HL-60 (cell line): ENCODE measurements at places on chromosomes 1 and 21.
A peak's percentile ranks its signal among the peaks of the same experiment; 100 is the strongest.

GRCh38 chr1:160285506-160285905 is 573 bp upstream of the PEX19 start:
- DNase-seq = no peak

DNA sequence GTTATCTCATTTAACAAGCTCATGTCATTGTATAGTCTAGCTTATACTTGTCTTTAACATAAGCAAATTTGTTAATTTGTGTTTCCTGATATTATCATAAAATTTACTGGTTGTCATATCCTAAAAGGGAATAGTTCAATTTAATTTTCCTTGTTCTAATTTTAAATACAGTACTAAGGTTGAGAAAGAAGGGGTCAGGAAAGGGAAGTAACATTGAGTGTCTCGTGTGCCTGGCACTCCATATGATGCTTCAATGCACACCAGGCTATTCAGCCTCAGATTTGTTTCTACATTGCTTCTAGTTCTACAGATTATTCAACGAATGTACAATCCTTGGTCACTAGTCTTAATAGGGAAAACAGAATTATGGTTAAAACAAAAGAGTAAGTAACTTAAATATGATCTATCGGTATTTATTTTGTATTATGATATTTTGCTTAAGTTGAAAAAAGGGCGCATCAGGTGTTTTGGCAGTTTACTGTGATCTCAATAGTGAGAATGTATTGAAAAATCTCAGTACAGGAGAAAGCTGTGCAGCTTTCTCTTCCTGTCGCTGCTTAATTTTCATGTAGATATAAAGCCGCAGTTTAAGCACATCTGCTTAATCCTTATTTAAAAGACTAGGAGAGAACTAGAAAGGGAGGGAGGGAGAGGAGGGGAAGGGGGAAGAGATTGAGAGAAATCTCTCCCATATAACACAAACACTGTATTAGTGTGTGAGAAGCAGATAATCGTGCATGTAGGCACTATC is 13.0 kb downstream of the PTPRC start:
- DNase-seq = peak; percentile 32

DNA sequence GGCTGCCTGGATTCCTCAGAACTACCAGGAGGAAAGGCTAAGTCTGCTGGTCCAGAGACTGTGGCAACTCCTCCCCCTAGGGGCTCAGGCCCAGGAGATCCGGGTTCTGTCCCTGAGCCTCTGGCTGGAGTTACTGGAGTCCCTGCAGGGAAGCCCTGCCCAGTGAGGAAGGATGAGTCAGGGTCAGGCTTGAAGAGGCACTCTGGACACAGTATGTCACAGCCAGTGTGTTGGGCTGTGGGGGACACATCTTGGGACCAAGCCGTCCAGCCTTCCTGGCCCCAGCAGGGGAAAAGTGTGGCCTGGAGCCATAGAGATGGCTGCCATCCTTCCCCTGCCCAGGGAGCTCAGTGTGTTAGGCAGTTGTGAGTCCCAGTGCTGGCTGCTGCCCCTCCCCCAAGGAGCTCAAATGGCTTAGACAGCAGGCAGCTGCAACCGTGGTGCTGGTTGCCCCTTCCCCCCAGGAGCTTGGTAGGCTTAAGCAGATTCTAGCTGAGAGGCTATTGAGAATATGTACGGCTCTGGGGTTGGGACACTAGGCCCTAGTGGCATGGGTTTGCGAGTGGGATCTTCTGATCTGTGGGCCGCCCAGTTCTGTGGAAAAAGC is 28.2 kb upstream of the RABGAP1L start:
- DNase-seq = no peak

GRCh38 chr1:37513795-37514349 is 694 bp downstream of the MEAF6 start:
- DNase-seq = no peak

DNA sequence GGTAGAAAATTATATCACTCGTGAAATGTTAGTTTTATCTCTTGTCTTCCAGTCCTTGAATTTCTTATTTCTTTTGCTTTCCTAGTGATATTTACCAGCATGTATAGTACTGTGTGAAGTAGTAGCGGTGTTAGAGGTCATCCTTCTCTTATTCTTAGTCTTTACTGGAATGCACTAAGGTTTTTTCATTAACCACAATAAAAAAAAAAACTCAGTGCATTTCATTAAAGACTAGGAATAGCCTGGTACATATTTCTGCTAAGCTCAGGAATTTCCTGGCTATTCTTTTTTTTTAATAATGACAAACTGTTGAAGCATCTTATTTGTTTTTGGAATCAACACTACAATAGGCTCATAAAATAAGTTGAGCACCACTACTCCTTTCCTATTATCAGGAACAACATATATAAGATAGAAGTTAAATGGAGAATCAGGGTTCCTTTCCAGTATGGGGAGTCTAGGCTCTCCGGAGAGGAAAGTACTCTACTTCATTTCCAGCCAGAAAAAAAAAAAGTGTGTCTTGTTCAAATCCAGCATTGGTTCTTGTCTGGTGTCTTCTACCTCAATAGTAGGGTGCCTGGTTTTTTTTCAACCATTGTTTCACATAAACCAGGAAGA is 60.0 kb downstream of the TNFSF18 start:
- DNase-seq = no peak

DNA sequence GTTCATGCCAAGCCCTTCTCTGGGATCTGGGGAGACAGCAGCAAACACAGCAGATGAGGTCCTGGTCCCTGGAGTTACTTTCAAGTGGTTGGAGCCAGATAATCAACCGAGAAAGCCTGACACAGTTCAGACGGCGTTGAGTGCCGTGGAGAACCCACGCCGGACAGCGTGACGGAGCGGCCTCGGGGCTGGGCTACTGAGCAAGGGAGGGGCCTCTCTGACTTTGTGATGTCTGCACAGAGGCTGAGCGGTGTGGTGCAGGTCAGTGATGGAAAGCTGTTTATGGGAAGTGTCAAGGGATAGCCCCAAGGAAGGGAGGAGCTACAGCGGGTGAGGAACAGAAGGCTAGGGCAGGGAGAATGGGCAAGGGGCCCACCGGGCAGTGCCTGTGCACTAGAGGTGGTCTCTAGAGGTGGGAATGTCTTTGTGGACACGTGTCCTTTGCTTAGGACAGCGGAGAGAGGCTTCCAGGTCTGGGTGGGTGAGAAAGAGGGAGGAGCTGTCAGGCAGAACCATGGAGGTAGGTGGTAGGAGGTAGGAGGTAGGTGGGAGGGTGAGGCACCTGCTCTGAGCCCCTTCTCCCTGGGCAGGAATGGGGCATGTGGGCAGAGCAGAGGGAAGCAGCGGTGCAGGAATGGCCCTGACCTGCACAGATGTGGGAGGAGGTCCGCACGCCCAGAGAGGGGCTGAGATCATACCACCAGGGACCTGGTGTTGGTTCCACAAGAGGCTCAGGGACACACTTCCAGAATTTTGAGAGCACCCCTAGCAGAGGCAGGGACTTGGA is 62.8 kb downstream of the RUNX3 start:
- DNase-seq = no peak

DNA sequence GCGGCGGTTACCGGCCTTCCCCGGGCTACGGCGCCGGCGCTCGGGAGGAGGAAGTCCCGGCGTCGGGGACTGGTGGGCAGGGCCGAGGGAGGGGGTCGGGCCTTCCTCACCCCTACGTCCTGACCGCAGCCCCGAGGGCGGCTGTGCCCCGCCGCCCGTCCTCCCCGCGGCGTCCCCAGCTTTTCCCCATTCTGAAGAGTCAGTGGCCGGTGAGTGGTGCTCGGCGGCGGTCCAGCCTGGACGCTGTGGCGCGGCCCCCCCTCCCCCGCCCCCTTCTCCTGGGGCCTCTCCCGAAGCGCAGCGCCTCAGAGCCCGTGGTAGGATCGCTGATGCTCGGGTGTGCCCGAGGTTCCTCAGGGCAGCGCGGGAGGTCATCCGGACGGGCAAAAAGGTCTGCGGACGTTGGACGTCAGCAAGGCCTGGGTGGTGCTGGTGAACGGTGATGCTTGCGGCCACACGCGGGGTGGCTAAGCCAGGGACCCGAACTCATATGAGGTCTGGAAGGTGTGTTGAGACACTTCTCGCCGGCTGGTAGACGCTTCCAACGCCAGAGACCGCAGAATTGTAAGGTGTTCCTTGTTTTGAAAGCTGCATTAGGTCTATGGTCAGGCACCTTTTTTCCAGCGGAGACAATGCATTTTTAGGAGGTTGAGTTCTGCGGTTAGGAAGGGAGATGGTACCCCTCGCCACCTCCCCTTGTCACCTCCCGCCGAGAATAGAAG is 725 bp downstream of the SLC25A33 start:
- DNase-seq = peak; percentile 50

GRCh38 chr1:40389322-40389803 is 15.8 kb downstream of the SMAP2 start:
- DNase-seq = no peak

- no peak for DNase-seq
These were observed 78.5 kb upstream of the KAZN start for GRCh38 chr1:14519976-14520375.

DNA sequence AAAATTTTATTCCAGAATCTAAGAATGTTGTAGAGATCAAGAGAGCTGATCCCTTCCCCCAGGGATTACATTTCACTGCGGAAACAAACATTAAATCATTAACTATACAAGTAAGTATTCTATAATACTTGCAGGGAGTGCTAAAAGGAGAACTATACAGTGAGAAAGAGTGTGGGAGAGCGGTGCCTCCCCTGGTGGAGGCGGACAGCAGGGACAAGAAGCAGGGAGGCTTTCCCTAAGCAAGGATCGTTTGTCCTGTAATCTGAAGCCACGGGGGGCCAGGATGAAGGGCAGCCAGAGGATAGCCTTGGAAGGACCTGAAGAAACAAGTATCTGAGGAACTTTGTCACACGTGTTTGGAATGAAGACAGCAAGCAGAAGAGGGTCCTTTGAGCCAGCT is 40.1 kb downstream of the SLC9C2 start:
- no peak for DNase-seq

GRCh38 chr1:56547977-56548376 is 31.4 kb downstream of the PLPP3 start:
- DNase-seq = no peak

DNA sequence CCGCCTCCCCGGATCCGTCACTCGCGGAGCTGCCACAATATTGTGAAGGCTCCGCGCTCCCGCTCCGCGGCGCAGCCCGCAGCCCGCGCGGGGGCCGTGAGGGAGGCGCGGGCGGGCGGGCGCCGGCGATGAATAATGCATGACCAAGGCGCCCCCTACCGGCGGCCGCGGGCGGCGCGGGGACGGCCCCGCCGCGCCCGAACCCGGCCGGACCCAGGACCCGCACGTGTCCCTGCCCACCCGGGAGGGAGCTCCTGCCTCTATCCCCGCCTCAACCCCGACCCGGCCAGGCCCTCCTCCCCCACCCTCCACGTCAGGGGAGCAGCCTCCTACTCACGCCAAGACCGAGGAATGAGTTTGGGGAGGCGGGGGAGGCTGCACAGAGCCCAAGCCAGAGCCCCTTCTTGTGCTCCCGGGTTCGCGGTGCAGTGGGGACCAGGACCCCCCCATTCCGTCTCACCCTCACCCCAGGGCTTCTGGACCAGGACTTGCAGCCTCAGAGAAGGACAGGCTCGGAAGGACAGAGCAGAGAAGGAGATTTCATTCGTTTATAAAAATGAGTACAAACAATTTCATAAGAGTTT is 70.8 kb upstream of the CASZ1 start:
- DNase-seq = peak; percentile 10

GRCh38 chr1:225250432-225250831 is 177.4 kb downstream of the LBR start:
- DNase-seq = peak; percentile 95

- DNase-seq = no peak
These were observed 52.7 kb upstream of the GRHL3 start for GRCh38 chr1:24266398-24266941.
